AML-193 (cell line): ENCODE measurements at places on chromosomes 5 and 9.

- no peak for DNase-seq
Observed at GRCh38 chr5:145872914-145873313, at the start of gene GRXCR2. TSS of gene GRXCR2 (minus strand) at chr5:145873014. CDS start at chr5:145872968, 46 bp downstream.

DNA sequence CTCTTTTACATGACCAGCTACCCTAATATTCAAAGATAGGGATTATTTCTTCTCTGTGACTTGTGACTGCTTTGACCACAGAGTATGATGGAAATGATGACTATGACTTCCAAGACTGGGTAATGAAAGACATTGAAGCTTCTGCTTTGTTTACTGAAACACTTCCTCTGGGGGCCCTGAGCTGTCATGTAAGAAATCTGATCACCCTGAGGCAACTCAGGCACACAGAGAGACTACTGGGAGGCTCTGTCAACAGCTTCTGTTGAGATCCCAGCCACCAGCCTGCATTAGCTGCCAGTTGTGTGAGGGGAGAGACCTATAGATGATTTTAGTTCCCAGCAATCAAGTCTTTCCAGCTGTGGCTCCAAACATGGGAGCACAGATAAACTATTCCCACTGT is 76.5 kb downstream of the KCTD16 start:
- DNase-seq, result no peak

DNA sequence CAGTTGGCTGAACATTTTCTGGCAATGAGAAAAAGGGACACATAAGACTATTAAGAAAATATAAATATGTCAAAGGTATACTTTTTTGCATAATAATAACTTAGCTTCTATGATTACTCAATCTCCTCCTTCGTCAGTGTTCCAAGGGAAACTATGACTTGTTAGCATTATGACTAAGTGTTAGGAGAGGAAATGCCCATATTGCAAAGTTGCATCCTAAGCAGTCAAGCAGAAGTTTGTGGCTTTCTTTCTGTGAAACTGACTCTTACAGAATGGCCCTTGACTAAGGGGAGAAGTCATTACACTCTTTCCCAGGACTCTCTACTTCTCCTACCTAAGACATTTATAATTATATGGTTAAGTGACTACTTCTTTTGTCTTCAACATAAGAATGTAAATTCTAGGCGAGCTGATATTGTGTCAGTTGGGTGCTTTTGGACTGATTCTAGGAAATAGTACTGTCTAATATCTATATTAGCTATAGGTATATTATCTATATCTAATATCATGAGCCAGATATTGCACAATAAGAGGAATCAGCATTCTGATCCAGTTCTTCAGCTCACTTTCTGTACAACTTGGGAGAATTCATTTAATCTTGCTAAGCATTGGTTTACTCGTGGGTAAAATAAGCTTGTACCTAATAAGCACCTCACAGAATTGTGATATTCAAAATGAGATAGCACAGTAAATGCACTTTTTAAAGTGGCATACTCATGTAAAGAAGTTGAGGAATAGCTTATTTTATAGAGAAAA is 16.4 kb upstream of the SPINK6 start:
- peak; percentile 93 for DNase-seq

- no peak for DNase-seq
Observed at GRCh38 chr9:114205171-114206015, 50.1 kb downstream of the COL27A1 start.

DNA sequence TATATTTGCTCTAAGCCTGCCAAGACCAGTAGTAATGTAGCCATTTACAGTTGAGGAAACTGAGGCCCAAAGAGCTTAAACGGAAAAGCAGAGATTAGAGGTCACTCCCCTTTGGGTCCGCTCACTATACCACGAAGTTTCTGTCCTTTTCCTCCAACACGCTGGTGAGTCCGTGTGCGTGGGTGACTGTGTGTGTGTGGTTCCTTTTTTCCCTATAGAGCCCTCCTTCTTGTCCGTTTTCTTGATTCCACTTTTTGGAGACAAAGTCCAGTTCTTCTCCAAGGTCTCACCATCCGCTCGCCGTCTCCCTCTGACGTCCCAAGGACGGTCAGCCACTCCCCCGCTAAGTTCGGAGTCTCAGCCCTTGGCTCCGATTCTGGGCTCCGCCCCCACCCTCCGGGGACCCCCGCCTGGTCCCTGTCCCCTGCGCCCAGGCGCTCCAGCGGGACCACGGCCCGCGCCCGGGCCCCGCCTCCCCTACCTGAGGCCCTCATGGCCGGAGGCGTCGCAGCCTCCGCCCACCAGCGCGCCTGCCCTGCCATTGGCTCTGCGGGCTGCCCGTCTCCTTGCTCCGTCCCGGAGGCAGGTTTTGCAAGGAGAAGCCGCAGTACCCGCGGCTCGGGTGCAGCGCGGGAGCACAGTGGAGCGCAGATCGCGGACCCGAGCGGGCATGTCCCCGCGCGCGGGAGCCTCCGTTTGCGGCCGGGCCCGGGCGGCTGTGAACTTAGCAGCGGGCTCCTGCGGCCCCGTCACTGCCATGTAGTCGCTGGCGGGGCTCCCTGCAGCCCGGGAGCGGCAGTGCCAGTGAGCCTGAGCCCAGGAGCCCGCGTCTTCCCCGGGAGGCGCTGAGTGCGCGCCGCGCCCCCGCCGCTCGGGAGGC is at the start of gene MAST4:
Gene MAST4, plus strand, starts transcription at position 638 of the 880 bp plus-strand sequence. CDS start 263 bp downstream, outside the sequence.
- DNase-seq, result peak; percentile 23

GRCh38 chr9:111008158-111009075 is 29.9 kb downstream of the LPAR1 start:
- no peak for DNase-seq

DNA sequence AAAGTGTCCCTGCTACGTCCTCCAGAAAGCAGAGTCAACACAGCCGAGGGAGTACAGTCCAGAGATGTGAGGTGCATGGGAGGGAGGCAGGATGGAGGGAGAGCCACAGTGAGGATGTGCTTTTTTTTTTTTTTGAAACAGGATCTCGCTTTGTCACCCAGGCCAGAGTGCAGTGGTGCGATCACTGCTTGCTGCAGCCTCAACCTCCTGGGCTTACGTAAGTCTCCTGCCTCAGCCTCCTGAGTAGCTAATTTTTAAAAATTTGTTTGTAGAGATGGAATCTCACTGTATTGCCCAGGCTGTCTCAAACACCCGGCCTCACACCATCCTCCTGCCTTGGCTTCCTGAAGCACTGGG is 33.2 kb upstream of the ALDH1B1 start:
- no peak for DNase-seq

GRCh38 chr5:130992095-130992494 is 173.0 kb downstream of the HINT1 start:
- DNase-seq, result no peak

- no peak for DNase-seq
Observed at GRCh38 chr5:19001539-19001938, 986.5 kb downstream of the CDH18 start.

GRCh38 chr9:85089188-85089969 is 419.9 kb downstream of the NTRK2 start:
- no peak for DNase-seq

- no peak for DNase-seq
Observed at GRCh38 chr5:119897537-119898370, 268.4 kb downstream of the FAM170A start.

DNA sequence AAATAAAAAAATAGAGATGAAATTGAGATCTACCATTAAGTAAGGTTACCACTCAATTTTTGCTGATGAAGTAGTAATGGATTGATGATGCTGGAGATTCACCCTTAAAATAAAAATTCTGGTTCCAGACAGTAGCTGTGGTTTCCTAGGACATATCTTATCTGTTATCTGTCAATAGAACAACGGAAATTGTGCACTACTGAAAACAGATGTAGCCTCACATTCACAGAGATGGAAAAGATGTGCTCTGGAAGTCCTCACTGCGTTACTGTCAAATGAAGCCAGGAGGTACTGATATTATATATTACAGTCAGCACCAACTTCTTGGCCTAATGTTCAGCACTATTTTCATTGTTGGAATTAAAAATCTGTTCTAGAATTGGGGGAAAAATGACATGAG is 154.0 kb downstream of the SLC24A2 start:
- DNase-seq, result no peak

DNA sequence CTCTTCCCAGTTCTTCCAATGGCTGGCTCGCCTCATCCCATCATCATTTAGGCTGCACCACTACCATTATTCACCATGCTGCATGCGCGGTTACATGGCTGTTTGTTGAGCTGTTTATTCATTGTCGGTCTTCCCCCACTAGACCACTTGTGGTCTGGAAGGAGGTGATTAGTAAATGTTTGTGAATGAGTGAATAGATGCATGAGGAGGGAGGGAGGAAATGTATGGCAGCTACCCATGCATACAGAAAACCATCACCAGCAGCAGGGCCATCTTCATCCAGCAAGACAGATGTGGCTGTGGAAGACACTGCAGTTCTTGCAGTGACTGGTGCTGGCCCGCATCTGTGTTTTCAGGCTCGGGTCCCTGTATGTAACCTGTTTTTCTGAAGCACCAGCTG is 113.3 kb upstream of the SAP30L start:
- no peak for DNase-seq

GRCh38 chr5:111144352-111144930 is 52.3 kb downstream of the WDR36 start:
- no peak for DNase-seq

- no peak for DNase-seq
Observed at GRCh38 chr9:127192744-127193143, 70.3 kb upstream of the ANGPTL2 start.

DNA sequence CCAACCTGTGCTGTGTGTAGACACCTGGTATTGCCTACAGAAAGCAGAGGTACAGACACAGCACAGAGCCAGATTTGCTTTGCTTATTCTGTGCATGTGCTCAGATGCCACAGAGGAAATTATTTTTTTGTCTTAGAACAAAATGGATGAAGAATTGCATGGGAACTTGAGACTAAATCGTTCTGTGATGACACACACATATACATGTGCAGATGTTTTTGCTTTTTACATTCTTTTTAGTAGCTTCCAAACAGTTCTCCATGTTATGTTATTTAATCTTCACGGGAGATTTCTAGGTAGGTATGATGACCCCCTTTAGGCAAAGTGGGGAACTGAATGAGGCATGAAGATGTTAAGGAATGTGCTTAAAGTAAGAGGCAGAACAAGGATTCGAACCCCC is 221.5 kb upstream of the PANK3 start:
- DNase-seq, result no peak

DNA sequence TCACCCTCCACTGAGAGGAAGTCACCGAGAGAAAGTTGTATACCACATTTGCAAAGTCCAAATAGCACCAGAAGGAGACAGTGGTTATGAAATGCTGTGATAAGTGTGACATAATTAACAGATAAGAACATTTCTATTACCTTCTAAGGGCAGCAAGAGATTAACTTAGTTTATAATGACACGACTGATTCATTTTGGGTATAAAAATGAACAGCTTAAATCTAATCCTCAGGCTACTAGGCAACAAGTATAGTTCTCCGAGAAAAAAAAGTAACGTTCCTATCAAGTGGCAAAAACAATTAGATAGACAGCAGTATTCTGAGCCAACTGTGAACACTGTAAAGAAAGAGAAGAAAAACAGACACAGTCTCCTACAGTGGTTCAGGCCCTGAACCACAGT is 431.2 kb upstream of the GRAMD2B start:
- DNase-seq, result no peak

DNA sequence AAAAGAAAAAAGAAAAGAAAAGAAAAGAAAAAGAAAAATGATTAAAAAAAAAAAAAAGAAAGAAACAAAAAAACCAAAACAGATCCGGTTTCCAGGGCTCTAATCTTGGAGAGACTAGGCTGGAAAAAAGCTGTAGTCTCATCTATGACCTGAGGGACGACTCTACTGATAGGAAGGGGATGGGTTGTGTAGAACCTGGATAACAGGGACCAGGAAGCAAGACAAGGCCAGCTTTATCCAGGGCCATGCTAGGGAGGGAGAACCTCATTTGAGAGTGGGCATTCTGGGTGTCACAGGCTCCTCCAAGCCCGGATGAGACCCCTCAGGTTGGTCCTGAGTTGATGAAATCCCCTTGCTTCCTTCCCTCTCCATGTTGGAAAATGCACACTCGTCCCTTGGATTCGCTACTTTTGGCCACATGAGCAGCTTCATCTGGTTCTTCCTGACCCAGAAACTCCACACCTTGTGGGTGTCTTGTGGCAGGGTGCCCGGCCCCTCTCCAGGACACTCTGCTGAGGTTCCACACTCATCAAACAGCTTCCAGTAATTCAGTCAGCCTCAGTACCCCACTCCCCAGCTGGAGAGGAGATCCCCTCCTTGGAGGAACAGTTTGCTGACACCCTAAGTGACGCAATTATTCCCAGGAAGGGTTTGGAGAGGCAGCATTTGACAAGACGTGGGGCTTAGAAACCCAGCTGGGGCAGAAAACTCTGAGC is 71.1 kb upstream of the LHFPL2 start:
- DNase-seq, result no peak

DNA sequence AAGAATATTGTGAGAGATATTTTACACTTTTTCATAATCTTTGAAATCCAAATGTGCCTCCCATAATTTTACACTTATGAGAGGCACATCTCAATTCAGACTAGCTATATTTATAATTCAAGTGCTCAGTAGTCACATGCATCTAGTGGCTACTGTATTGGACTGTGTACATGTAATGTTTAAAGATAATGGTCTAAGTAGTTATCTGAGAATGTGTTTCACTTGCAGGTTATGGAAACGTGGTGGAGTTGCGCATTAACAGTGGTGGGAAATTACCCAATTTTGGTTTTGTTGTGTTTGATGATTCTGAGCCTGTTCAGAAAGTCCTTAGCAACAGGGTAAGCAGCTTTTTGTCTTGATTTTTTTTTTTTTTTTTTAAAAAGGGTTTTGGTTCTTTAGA is 28.8 kb downstream of the G3BP1 start:
- DNase-seq, result peak; percentile 28

DNA sequence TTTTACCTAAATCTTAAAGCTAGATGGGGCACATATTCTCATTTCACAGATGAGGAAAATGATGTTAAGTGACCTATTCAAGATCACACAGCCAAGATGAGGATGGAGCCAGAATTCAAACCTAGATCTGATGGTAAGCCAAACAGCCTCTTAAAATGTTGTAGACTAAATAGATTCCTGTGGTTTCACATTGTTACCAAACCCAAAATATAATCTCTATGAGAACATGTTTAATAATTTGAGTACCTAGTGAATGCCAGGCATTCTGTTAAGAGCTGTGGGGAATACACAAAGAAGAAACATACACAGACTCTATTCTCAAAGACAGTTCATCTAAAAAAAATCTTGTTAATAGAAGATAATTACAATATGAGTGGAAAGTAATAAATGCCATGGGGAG is 25.2 kb downstream of the HOMER1 start:
- no peak for DNase-seq

GRCh38 chr5:117671551-117671950 is 1096.9 kb upstream of the SEMA6A start:
- DNase-seq, result no peak

DNA sequence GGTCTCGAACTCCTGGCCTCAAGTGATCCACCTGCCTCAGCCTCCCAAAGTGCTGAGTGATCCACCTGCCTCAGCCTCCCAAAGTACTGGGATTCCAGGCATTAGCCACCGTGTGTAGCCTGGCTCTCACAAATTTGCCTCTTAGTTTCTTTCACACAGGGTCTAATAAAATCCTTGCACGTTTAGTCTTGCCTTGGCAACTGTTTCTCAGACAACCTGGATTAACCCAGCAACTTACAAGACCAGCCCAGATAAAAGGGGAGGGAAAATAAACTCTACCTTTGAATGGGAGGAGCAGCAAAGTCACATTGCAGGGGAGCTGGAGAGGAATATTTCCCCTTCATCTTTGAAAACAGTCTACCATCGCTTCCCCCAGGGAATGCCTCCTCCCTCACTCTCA is 29.3 kb upstream of the GNA14 start:
- DNase-seq, result no peak
